ENCODE measurements at places on chromosomes 11 and 22. TPM values are rescaled to one million over a fixed set of nuclear protein-coding genes. Genes with fewer than 3 reads are reported as not detected.

The ARHGEF17 gene
- total RNA-seq: 59.9 TPM

GRCh38 chr22:29917052-29917902 is 34.3 kb downstream of the MTMR3 start:
- H3K27me3 ChIP-seq: no peaks in the 10 kb centered on the region
- no peak overlapping the region for H3K27ac ChIP-seq
- H3K4me3 ChIP-seq: no peak overlapping the region
- DNase-seq: peak; percentile 67
- peaks cover 64% of the 10 kb centered on the region for H3K4me1 ChIP-seq

DNA sequence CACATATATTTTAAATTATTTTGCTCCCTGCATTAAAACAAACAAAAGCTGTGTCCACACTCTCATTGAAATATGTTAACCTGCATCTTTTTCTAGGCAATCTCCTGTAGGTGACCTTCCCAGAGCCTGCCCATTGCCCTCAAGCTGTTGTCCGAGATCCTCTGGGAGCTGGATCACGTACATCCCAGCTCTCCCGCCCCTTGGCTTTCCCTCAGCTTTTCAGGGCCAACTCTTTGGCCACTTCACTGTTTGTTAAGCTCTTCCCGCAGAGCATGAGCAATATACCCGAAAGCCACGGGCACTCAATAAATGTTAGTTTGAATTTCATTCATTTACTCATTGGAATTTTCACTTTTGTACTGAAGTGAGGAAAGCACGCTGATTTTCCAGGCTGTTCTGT is 32.2 kb downstream of the ELMOD1 start:
- no peaks in the 10 kb centered on the region for H3K4me1 ChIP-seq
- H3K4me3 ChIP-seq: no peak overlapping the region
- H3K27me3 ChIP-seq: no peaks in the 10 kb centered on the region
- H3K27ac ChIP-seq: no peak overlapping the region
- no peaks in the 10 kb centered on the region for H3K36me3 ChIP-seq
- no peak for DNase-seq

- H3K27me3 ChIP-seq: no peaks in the 10 kb centered on the region
- H3K4me1 ChIP-seq: peaks cover 14% of the 10 kb centered on the region
- peak within 1 kb of the TSS; percentile 92 for H3K4me3 ChIP-seq
- peak within 1 kb of the TSS; percentile 91 for H3K27ac ChIP-seq
These were observed at the start of gene JAM3 for GRCh38 chr11:134068829-134069425. TSS of gene JAM3 (plus strand) at chr11:134069072. CDS start at chr11:134069084, 12 bp downstream.

DNA sequence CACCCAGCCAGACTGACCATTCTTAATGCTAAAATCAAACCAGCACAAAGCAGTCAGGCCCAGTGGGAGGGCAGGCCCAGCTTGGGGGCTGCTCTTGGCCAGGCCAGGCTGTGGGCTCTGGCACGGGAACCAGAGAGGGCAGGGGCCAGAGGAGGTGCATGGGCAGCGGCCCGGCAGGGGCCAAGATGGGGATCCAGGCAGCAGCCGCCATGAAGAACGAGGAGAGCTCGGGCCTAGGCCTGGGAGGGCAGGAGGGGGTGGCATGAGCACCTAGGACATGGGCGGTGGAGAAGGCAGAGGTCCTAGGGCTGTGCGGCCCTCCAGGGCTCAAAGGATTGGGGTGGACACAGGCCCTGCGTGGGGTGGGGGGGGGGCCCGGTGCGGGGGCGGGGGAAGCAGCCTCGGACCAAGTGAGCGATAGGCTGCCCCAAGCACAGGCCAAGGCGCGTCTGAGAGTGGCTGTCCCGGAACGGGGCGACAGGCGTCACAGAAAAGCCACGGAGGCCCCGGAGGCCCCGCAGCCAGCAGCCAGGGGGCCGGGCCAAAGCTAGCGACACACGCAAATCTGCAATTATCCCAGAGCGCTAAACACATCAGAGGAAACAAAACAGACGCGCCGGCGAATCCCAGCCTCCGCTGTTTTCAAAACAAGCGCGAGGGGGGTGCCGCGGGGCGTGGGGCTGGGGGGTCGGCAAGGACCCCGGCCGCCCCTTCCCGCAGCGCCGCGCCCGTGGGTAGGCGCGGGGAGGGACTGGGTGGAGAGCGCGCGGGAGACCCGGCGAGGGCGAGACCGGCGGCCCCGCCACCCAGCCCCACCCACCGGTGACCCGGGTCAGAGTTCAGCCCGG is 8.3 kb downstream of the PLXNB2 start:
- peak overlapping the region; percentile 93 for H3K27ac ChIP-seq
- H3K27me3 ChIP-seq: no peaks in the 10 kb centered on the region
- H3K36me3 ChIP-seq: no peaks in the 10 kb centered on the region
